ENCODE measurements at places on chromosomes 6 and 20.

DNA sequence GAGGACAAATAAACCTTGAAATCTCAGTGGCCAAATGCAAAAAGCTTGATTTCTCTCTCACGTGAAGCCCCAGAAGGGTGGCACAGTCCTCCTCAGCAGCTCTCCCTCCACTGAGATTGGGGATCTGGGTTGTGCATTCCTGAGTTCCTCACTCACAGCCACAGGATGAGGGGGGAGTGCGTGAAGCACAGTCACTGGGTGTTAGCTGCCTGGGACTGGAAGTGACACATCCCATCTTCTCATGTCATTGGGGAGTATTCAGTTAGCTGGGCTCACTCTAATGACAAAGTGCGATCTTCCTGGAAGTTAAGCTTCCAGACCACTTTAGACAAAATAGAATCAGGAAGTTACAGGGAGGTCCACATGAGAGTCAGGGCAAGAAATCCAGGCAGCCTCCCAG, 192.2 kb upstream of the LRFN2 start:
- DNase-seq = no peak

DNA sequence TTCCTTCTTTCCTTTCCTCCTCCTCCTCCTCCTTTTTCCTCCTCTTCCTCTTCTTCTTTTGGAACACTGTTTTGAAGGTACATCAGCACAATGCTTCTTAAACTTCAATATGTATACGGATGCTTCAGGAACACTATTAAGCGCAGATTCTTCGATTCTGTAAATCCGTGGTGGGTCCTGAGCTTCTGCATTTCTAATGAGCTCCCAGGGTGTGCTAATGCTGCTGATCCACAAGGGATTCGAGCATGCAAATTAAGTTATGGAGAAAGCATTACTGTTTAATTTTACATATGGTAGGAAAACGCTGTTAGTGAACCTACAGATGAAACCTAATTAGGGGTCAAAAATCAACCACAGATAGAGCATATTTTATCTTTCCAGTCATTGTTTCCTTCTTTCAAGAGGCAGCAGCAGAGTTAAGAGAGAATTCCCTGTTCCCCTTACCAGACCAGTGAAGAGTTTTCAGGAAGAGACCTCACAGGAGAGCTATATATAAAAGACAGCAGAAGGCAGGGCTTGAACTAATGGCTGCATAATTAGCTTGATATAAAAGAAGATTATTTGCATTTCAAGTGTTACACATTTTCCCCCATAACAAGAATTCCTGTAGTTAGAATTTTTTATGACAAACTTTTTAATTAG, 47.2 kb downstream of the KIF13A start:
- no peak for DNase-seq

DNA sequence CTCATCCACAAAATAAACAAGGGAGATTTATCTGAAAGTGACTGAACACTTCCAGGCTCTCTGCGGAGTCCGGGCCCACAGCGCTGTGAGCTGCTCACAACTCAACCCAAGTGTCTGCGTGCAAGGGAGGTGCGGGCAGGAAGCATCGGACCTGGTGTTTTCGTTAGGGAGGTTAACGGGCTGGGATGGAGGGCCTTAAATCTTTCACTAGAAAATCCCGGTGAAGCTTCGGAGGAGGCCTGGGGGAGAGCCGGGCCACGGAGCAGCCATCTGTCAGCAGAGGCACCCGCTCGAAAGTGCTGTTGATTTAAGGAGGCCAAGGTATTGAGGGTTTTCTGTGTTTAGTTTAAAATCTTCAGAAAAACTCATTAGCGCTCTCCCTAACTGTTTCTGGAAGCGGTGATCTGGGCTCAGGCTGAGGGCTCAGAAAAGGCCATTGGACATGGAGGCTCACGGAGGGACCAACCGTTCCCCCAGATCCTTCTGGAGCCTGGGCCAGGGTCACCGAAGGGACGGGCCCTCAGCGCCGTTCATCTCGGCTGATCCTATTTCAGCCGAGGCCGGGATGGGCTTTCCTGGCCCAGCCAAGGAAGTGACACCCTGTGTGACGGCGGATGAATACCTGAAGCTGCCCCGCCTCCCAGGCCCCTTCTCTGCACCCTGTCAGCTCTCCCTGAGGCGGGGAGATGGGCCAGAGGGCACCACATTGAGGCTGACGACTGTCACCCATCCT, 20.7 kb downstream of the GATA5 start:
- DNase-seq = no peak

DNA sequence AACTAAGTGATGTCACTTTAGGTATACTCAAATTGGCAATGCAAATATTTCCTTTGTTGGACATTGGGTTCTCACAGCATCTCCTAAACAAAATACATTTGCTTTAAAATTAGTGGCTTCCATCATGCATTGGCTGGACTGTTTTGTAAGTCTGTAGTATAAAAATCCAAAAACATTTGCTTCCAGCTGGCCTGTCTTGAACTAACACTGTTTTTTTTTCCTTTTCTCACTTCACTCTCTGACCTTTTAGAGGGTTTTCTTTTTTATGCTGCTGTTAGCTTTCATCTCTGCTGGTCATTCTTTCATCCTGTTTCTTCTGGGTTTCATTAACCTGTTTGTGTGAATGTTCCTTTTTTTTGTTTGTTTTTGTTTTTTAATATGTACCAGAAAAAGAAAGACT, 121.7 kb upstream of the MLIP start:
- DNase-seq = no peak

GRCh38 chr6:109877028-109878004, 100.8 kb upstream of the GPR6 start:
- no peak for DNase-seq

Measured in naive thymus-derived CD8-positive, alpha-beta T cell (primary cell).